ENCODE measurements at places on chromosomes 2 and 18. TPM values are rescaled to one million over a fixed set of nuclear protein-coding genes. Genes with fewer than 3 reads are reported as not detected.

Gene GKN2
- not detected for total RNA-seq

Gene GKN1
- total RNA-seq: not detected

Gene ACTG2
- total RNA-seq: 0.27 TPM

- no peak for DNase-seq
These were observed 217.7 kb downstream of the LRRTM1 start for GRCh38 chr2:80086831-80087230.

DNA sequence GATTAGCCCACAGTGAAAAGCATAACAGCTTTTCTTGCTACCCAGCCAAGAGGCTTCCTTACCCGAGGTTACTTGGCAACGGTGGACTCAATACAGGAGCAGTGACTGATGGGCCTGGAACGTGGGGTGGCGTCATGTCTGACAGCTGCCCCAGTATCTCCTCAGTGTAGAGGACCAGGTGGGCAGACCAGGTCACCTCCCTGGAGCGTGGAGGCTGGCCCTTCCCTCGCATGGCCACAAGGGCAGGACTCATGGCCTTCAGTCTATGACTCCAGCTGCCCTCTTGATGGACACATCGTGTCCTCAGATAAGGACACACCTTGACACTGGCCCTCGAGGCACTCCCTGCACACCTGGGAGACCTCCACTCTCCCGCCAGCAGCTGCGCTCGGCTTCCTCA is 6.4 kb downstream of the ASPRV1 start:
- DNase-seq: no peak

GRCh38 chr2:144082327-144082726 is 437.6 kb downstream of the ZEB2 start:
- no peak for DNase-seq

DNA sequence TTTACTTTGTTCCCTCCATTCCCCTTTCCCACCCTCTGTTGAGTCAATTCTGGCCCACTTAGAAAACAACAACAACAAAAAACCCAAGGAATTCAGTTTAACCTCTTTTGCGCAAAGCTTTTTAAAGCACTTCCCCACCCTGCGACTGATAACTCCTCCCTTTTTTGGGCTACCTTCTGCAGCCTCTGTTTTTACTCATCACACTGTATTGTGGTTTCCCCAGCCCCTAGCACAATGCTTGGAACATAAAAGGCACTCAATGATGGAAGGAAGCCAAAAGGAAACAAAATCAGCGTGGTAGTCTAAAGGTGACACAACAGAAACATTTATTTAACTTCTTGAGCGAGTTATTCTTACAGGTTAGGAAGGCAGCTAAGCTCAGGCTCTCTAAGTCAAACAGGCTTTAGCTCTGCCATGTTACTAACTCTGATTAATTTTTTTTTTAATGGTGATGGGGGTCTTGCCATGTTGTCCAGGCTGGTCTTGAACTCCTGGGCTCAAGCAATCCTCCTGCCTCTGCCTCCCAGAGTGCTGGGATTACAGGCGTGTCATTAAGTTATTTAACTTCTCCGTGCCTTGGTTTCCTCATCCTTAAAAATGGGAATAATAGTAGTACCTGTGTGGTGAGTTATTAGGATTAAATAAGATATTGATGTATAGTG is 1.3 kb downstream of the CEP68 start:
- no peak for DNase-seq

DNA sequence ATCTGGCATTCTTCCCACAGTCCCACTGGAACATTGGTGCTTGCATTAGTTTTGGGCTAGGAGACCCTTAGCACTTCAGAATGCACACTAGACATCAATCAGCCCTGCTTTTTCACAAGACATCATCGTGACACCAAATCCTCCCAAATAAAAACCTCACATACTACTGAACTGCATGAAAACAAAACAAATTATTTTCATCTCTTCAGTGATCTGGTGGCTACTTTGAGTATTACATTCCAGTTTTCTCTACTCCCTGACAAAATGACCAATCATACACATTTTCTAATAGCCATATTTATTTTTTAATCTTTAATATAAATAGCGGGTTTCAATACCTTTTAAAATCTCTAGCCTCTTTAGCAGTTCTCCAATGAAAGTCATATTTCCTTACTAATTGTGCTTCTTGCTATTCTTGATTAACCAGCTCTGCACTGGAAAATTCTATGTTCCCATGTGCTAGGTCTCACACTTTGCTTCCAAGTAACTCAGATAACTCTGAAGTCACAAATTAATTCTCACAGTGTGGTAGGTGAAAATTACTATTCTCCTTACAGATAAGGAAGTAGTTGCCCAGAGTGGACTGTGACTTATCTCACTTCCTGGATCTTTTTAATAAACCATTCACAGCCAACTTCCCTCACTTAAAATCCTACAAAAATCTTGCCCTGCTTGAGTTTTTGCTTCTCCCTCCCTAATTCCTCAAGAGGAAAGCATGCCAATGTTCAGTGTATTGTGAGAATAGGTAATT is 82.5 kb upstream of the EPB41L3 start:
- no peak for DNase-seq

- no peak for DNase-seq
These were observed 55.1 kb upstream of the ZNF397 start for GRCh38 chr18:35185771-35186170.

DNA sequence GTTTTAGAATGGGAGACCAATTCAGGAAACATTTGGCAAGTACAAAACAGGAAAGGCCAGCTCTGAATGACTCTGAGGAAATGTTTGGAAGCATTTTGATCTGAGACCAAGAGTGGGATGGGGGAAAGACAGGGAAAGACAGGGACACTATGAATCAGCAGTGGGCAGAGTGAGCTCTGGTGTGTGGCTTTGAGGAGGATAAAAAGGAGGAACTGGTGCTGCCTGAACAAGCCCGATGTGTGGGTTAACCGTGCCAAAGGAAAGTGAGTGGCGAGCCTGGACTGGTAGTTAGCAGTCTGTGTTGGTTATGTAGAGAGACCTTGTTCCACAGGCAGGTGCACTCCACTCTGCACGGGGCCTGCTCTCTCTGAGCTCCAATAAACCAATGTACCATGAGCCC is 5.3 kb downstream of the MFSD6 start:
- DNase-seq: no peak

DNA sequence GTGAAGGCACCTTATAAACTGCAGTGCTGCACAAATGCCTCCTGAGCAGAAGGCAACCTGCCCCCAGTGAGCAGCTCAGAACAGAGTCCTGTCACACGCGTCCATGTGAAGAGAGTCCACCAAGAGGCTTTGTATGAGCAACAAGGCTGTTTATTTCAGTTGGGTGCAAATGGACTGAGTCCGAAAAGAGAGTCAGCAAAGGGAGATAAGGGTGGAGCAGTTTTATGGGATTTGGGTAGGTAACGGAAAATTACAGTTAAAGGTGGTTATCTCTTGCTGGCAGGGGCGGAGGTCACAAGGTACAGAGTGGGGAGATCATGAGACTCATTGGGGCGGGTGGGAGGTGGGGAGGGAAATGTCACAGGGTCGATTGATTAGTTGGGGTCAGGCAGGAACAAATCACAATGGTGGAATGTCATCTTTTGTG is 53.4 kb upstream of the RALBP1 start:
- no peak for DNase-seq

DNA sequence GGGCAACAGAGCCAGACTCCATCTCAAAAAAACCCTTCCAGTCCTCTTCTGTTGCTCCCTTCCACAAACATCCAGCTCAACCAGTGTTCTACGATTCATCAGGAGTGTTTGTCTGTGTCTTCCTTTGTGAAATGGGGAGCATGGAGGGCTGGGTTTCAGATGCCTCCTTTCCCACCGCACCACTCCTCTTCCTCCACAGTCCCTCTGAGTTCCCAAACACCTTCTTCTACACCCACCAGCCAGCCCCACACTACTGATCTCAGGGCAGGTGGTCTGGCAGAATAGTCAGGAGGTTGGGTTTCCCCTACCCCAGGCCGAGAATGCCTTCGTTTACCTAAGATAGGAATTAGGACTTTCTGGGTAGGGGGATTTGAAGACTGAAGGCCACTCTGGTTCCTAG is 36.9 kb downstream of the NGEF start:
- DNase-seq: no peak

DNA sequence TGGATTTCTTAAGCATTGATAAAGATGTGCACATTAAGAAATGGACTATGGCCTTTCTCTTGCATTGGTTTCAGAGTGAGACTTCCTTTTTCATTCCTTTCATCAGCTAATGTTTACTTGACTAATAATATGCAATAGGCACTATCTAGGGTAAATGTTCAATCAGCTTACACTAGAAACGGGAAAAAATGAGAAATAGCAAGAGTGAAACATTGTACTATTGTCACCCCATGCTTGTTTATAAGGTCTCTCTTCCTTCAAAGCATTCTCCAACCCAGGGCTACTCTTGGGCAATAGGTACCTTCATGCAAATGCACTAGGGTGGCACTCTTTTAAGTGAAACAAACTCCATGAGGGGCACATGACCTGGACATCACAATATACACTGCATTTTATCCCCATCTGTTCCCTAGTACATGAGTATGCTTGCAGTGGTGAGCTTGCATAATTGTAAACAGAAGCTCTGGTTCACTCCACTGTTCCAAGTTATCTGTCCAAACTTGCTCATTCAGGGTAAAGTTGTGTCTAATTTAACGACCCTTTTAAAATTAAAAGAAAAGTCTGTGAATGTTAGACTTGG is 402.3 kb downstream of the ERBB4 start:
- no peak for DNase-seq

DNA sequence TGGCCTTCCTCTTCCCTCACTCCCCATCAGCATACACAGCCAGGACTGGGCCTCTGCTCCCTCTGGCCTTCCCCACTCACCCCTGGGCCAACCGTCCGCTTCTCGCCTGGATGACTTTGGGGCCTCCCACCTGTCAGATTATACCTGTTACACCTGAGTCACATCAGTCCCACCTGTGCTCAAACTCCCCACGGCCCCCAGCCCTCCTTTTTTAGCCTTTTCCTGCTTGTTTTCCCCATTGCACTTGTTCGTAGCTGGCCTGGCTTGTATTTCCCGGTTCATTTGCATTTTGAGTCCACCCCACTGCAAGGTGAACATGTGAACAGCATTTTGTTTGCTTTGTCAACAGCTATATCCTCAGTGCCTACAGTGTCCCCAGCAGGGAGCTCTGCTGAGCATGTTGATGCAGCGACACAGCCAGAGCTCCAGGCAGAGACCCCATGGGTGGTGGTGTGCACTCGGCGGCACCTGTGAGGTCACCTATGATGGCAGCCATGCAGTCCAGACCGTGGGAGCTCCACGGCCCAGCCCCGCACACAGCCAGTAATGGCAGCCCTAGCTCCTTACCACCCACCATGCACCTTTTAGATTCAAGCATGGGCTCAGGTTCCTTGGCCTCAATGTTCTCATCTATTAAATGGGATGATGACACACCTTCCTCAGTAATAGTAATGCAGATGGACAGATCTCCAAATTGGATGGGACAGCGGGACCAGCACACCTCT is 276.4 kb upstream of the HS6ST1 start:
- DNase-seq: no peak

DNA sequence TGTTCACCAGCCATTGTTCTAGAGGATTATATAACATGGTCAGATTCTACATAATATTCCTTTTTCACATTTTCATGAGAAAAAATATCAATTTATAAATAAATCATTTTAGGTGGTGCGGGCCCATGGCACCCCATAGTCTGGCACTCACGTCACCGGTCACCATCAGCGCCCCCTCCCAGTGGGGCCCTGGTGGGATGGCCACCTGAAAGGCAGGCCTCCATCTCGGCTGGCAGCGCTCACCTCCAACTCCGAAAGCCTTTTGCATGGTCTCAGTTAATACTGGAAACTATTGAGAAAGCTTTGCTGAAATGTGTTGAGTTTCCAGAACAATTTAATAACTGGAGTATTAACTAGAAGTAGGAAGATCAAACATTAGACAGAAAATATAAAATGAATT is 141.4 kb upstream of the SALL3 start:
- DNase-seq: no peak

DNA sequence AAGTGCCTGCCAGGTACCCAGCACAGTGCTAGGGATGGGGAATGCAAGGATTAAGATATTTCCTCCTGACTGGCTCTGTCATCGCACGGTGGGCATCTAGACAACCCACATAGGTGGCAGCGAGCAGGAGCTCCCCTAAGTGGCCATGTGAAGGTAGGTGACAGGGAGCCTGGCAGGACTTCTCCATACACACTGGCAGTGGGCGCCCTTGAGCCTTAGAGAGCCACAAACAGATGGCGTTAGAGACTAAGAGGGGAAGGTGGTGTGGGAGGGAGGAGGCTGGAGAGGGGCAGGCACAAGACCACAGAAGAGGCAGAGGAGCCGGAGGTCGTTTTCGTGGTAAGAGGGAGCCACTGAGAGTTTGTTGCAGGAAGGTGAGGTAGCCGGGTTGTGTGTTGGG is 15.2 kb downstream of the PRELID3A start:
- DNase-seq: no peak

- DNase-seq: no peak
These were observed 8.0 kb upstream of the SFTPB start for GRCh38 chr2:85675866-85676548.

- peak; percentile 43 for DNase-seq
These were observed 376.6 kb downstream of the HRH4 start for GRCh38 chr18:24837066-24837465.

- DNase-seq: no peak
These were observed 15.8 kb downstream of the LCT start for GRCh38 chr2:135821190-135821589.

DNA sequence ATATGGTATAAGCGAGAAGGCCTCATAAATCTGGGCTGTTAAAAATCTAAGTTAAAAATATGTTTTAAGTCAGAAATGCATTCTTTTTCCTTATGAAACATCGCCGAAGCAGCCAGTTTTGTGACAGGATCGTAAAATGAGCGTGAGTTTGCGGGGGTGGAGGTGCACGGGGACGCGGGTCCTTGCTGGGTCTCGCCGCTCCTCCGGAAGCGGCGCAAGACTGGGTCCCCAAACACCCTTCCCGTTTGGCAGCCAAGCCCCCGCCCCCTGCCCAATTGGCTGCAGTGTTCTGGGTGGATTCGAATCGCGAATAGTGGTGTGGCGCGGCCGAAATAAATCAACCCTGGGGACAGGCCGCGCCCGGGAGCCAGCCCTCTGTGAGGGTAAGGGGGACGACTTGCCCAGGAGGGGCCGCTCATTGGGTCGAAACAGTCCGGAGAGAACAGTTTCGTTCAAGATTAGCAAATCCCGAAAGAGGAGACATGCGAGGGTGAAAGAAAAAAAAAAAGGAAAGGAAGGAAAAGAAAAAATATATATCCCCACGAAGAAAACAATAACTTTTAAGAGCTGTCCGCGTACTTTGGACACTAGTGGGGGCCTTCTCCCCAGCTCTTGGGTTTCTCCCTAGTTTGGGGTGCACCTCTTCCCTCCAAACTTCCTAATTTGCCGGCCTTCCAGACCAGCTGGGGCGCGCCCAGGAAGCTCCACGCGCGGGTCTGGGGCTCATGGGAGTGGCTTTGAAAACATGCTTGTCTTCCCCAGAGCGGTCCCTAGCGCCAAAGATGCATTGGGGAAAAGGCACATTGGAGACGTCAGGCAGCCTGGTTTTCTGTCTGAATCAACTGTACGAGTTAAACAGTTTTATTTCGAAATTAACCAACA is 3.1 kb upstream of the GATA6 start:
- DNase-seq: no peak

Measured in kidney epithelial cell (primary cell).